ENCODE measurements at places on chromosomes 1 and 21.

DNA sequence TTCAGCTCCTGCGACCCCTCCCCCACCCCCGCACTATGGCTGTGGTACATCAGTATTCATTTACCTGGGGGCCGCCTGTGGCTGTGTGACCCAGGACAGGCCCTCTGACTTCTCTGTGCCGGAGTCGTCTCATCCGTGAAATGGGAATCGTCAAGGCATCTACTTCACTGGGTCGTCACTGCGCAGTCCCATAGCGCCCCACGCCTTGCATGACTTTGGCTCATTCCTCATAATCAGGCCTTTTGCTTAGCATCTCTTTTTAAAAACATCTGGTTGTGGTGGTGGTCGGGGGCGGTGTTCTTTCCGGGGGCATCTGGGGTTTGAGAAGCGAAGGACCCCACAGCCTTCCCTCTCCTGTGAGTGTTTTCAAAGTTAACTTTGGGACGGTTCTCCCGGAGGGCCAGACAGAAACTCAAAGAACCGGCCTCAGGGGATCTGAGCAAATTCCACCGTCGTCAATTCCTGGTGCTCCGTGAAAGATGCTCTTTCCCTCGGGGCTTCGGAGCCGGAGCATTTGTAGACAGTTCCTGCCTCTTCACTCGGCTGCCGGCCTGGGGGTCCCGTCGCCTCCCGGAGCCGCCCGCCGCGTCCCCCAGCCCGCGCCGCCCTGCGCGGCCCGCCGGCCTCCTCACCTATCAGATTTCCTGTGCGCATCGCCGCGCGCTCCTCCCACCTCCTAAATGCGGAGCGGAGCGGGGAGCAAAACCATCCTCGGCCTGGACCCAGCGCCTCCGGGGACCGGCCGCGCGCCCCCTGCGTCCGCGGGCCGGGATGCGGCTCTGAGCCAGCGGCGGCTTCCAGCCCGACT, at the start of gene B3GALT5:
Gene B3GALT5, plus strand, starts transcription at position 708 of the 808 bp plus-strand sequence. CDS start 47,620 bp downstream, outside the sequence.
- DNase-seq = no peak

DNA sequence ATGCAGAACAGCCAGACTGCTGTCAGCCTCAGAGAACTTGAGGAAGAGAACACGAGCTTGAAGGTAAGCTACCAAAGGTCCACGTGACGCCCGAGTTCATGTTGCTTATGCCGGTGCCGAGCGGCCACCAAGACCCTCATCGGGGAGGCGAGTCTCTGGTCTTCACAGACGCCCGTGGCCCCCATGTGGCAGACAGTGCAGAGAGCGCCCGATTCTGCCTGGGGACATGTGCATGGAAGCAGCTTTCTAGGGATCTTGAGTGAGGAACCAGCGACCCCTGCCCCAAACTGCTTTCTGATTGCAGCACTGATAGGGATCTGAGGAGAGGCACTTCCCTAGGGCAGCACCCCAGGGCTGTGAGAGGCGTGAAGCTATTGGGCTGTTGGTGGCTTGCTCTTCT, 56.3 kb upstream of the DIP2A start:
- DNase-seq = no peak

GRCh38 chr21:43322805-43323204, 104.1 kb downstream of the SIK1 start:
- no peak for DNase-seq

DNA sequence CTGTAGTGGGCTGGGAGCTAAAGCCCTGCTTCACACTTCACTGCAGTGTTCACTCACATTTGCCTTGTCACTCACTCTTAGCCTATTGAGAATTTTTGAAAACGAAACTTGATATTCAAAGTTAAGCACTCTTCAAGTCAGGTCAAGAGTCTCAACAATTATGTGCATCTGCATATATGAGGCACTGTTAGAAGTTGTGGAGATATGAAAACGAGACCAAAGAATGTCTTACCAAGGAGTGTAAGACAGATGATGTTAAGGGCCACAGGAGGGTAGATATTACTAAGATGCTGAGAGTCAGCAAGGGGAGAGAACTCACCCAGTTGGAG, 64.7 kb upstream of the GJA8 start:
- DNase-seq = no peak

GRCh38 chr1:51242546-51242945, 6.5 kb downstream of the RNF11 start:
- DNase-seq = no peak

DNA sequence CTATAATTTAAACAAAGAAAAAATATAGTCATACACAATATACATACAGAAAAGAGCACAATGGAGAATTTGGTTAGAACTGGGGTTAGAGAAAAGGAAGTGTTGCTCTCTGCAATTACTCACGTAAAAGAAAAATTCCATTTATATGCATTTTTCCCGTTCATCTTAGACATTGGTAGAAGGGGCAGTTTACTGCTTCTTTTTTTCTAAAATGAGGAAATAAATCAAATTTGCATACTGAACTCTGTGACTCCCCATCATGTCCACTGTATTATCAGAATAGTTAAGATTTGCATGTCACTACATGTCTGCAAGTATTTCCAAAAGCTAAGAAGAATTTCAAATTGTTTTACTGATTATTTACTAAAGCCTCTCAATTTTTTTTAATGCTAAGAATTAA, 44.1 kb upstream of the C1orf105 start:
- DNase-seq = no peak

GRCh38 chr1:10833630-10834557, 37.4 kb upstream of the CASZ1 start:
- DNase-seq = no peak

- DNase-seq = peak; percentile 76
Observed at GRCh38 chr1:74652711-74653139, 20.9 kb downstream of the ERICH3 start.

DNA sequence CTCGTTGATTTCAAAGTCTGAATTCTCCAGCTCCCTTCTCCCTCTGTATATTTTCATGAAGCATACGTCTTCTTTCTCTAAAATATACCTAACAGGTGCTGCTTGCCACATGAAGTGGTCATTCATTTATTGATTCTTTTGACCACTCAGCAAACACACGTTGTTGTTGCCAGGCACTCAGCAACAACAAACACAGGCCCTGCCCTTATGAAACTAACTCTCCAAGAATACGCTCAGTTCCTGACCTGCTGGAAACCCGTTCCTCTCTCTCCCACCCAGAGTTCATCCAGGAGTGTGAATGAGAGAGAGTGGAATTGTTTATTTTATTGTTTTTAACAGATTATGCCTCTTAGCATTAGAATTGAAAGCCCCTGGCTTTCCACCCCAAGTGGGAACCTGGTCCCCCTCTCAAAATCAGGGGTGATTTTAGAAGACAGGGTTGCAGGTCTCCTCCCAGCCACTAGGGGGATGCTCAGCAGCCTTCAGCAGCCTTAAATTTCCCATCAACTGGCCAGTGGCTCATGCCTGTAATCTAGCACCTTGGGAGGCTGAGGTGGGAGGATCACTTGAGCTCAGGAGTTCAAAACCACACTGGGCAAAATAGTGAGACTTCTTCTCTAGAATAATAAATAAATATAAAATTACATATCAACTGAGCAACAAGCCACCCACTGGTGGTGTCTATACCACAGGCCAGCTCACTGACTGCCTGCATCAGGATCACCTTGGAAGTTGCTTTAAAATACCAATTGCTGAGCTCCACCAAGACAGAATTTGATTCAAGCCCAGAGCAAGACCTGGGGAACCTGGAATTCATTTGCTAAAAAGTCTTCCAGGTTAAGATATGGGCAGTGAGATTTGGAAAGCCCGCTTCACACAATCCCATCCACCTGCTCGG, 181.0 kb upstream of the KLHDC7A start:
- DNase-seq = no peak

- DNase-seq = no peak
Observed at GRCh38 chr1:95815511-95815910, 581.5 kb downstream of the RWDD3 start.

DNA sequence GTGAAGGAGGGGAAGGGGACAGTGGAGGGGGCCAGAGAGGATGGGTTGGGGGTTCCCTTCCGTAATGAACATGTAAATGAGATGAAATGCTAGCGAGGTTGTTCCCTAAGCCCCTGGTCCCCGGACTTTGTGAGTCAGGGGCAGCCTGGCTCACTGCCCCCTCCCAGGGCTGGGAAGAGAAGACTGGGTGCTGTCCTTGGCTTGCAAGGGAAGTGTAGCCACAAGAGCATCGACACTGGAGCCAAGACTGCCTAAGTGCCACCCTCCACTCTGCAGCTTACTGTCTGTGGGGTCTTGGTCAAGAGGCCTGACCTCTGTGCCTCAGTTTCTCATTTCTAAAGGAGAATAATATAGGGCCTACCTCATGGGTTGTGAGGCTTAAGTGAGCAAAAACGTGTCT, 483 bp downstream of the PEAR1 start:
- DNase-seq = no peak

GRCh38 chr1:5917591-5918274, 74.5 kb downstream of the NPHP4 start:
- DNase-seq = no peak

DNA sequence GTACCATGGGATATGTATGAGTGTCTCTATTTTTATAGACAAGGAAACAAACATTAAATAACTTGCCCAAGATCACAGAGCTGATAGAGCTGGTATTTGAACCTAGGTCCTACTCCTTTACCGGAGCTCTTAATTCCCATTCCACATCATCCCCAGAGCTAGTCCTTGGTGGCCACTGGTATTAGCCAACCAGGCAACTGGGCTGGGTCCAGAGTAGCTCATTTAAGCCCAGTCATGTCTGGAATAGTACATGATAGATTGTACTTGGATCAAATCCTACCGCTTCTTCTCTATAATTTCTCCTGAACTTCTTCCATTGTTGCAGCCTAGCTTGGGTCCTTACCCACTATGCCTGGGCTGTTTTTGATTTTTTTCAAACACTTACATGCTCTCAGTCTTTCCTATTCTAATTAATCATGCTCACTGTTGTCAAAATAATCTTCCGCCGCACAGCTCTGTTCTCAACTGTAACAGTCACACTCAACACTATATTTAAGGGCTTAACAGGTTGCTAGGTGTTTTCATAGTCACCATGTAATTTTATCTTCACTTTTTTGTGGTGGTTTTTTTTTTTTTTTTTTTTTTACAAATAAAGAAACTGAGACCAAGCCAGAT, 80.2 kb downstream of the COLGALT2 start:
- DNase-seq = no peak

DNA sequence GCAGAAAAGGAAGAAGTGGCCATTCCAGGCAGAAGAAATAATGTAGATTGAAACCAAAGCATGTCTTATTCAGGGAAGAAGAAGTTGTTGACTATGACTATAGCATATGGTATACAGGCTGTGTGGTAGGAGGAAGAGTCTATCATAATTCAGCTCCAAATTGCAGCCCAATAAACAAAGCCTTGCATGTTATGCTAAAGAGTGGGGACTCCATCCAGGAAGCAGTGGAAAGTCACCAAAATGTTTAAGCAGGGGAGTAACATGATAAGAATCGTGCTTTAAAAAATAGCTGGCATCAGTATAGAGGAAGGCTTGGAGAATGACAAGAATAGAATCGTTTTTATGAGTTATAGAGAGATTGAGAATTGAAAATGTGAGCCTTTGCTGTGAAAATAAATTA, 213.3 kb upstream of the ADGRL2 start:
- no peak for DNase-seq

GRCh38 chr1:246856371-246856770, 75.4 kb downstream of the AHCTF1 start:
- no peak for DNase-seq

- no peak for DNase-seq
Observed at GRCh38 chr1:210222340-210223006, 10.1 kb upstream of the SERTAD4 start.

DNA sequence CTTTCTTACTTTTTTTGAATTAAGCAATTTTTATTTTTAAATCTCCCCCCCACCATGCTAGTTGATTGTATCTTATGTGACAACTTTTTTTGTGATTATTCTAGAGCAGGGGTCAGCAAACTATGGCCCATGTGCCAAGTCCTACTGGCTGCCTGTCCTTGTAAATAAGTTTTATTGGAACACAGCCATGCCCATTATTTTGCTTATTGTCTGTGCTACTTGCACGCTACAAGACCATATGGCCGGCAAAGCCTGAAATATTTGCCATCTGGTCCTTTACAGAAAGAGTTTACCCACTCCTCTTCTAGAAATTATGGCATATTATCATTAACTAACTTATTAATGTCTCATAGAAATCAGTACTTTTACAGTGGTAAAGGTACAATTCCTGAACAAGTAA, 51.7 kb downstream of the AK5 start:
- DNase-seq = no peak

GRCh38 chr1:40980453-40981121, 1.1 kb downstream of the CTPS1 start:
- DNase-seq = peak; percentile 20

DNA sequence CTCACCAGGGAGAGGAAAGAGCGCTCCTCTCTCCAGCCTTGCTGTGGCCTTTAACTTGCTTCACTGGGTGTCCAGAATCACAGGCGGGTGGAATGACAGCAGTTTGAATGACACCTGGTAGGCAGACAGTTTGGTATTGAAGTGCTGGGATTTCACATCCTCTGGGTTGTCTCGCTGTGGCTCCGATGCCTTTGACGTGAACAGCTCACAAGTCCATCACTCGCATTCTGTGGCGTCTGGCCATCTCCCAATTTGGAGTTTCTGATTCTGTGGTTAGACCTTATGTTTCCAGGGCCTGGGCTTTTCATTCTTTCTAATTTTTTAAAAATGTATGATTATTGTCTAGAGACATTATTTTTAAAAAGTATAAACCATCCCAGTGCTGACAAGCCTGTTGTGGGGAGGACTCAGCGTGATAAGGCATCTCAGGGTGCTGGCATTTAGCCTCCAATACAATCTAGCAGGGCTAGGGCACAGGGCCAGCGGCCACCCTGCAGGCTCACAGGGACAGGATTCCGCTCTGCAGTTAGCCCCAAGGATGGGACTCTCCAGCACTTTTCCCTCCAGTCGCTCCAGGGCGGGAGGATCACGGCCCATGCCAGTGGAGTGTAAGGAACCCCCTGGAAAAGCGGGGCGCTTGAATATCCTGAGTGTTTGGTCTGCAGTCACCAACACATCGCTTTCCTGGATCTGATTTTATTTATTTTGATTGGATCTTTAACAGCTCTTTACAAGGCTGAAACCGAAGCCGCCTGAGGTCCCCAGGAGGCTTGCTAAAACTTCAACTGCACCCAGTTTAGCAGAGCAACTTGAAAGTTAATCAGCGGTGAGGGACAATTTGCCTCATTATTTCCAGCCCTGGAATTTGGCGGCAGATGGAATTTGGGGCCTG, 178.3 kb downstream of the TRABD2B start:
- DNase-seq = no peak

DNA sequence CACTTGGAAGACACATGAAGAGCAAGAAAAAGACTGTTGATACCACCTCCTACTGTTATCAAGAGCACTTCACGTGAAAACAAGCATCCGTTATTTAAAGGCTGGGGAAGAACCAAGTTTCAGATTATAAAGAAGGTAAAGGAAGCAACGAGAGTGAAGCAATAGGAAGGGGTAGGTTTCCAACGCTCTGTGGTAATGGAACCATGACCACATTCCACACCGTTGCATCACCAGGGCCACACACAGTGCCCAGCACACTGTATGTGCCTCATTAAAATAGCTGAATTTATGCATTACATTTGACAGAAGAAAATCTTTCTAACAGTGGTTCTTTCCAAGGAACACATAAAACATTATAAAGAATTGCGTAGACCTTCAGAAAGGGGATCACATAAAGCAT, 435.8 kb downstream of the MRPL39 start:
- DNase-seq = no peak

All from stimulated activated naive B cell treated with anti-CD40 and anti-IgM and Interleukin-4, amounts not matched to agents 10 μg/mL and 1 μg/mL and 100 μg/mL, for 72 hours (primary cell).